IPS DF 6.9 (cell line): ENCODE measurements at places on chromosomes 5 and 9.

DNA sequence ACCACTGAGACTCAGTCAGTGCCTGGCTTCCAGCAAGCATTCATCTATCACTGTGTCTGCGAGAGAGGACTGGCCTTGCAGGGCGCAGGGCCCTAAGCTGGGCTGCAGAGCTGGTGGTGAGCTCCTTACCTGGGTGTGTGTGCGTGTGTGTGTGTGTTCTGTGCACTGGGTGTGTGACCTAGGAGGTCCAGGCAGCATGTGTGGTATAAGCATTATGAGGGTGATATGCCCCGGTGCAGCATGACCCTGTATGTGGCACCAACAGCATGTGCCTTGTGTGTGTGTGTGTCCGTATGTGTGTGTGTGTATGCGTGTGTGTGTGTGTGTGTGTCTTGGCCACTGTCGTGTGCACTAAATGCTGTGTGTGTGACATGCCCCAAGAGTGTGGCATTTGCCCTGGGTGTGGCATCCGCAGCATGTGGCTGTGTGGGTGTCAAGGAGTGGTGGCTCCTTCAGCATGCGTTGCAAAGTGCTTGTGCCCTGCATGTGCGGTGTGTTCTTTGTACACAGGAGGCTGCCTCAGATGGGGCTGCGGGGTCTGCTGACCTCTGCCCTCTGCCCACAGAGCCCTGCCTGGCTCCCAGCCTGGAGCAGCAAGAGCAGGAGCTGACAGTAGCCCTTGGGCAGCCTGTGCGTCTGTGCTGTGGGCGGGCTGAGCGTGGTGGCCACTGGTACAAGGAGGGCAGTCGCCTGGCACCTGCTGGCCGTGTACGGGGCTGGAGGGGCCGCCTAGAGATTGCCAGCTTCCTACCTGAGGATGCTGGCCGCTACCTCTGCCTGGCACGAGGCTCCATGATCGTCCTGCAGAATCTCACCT, 3.3 kb downstream of the FGFR4 start:
- H3K4me3 ChIP-seq = no peak overlapping the region
- no peaks in the 10 kb centered on the region; the same call in none of the 2 replicates for H3K4me1 ChIP-seq
- no peak for DNase-seq
- peaks cover 40% of the 10 kb centered on the region for H3K36me3 ChIP-seq
- H3K27me3 ChIP-seq = no peaks in the 10 kb centered on the region

GRCh38 chr9:110228321-110228720, 20.4 kb upstream of the C9orf152 start:
- no peak for DNase-seq
- no peak overlapping the region for H3K27ac ChIP-seq
- H3K4me1 ChIP-seq = no peaks in the 10 kb centered on the region
- no peak overlapping the region for H3K4me3 ChIP-seq
- H3K36me3 ChIP-seq = no peaks in the 10 kb centered on the region

GRCh38 chr5:98836175-98836574, 62.7 kb downstream of the RGMB start:
- H3K27me3 ChIP-seq = no peaks in the 10 kb centered on the region
- DNase-seq = no peak
- H3K27ac ChIP-seq = no peak overlapping the region

GRCh38 chr5:140509898-140510297, 37.6 kb upstream of the EIF4EBP3 start:
- H3K4me1 ChIP-seq = no peaks in the 10 kb centered on the region
- peaks cover 9% of the 10 kb centered on the region; the same call in 1 of the 2 replicates for H3K36me3 ChIP-seq
- no peak overlapping the region for H3K4me3 ChIP-seq

GRCh38 chr5:144385597-144385996, 214.9 kb downstream of the KCTD16 start:
- H3K36me3 ChIP-seq = no peaks in the 10 kb centered on the region
- H3K27me3 ChIP-seq = no peaks in the 10 kb centered on the region
- no peak overlapping the region for H3K4me3 ChIP-seq
- DNase-seq = no peak

- no peak overlapping the region for H3K4me3 ChIP-seq
- no peaks in the 10 kb centered on the region for H3K27me3 ChIP-seq
- H3K4me1 ChIP-seq = peaks cover 8% of the 10 kb centered on the region
- no peak overlapping the region for H3K27ac ChIP-seq
Measured at GRCh38 chr5:178429491-178430185, 160.6 kb downstream of the COL23A1 start.

GRCh38 chr9:134301387-134302129, 24.7 kb upstream of the RXRA start:
- H3K27ac ChIP-seq = no peak overlapping the region
- H3K4me1 ChIP-seq = no peaks in the 10 kb centered on the region
- no peak for DNase-seq
- no peak overlapping the region for H3K4me3 ChIP-seq
- H3K27me3 ChIP-seq = no peaks in the 10 kb centered on the region

DNA sequence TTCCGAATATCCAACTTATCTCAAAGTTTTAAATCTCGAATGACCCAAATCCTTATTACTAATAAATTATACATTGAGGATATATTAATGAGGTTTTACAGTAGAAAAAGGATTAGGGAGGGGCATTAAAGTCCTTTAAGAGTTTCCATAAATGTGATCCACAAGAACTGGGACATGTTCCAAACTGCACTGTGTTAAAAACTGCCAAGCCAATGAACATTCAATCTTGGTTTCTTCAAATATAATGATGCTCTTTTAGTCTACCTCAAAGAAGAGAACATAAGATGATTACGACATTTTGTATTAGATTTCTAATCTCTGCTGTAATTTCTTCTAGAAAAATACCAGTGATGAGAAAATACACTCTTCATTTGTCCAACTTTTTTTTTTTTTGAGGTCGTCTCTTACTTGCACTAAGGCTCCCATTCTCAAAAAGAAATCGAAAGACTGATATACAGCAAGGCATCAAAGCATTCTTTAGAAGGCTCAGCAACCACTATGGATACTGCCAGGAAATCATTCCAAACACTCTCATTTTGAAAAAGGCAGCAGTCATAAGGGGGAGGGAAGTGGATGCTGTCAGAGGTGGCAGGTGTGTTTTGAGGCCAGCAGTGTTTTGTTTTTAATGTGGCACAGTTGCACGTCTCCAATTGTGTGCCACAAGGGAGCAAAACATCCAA, 1.7 kb downstream of the PTAR1 start:
- H3K4me3 ChIP-seq = peak overlapping the region; percentile 6; the same call in 1 of the 2 replicates
- no peaks in the 10 kb centered on the region for H3K36me3 ChIP-seq
- no peaks in the 10 kb centered on the region for H3K27me3 ChIP-seq
- DNase-seq = no peak

GRCh38 chr5:136022965-136023364, 5.8 kb upstream of the TGFBI start:
- no peak overlapping the region for H3K27ac ChIP-seq
- H3K4me1 ChIP-seq = no peaks in the 10 kb centered on the region
- DNase-seq = no peak

- H3K4me3 ChIP-seq = peak overlapping the region; percentile 81
- DNase-seq = no peak
- no peaks in the 10 kb centered on the region; the same call in 1 of the 2 replicates for H3K27me3 ChIP-seq
Measured at GRCh38 chr9:129111528-129112151, 425 bp downstream of the PTPA start.

DNA sequence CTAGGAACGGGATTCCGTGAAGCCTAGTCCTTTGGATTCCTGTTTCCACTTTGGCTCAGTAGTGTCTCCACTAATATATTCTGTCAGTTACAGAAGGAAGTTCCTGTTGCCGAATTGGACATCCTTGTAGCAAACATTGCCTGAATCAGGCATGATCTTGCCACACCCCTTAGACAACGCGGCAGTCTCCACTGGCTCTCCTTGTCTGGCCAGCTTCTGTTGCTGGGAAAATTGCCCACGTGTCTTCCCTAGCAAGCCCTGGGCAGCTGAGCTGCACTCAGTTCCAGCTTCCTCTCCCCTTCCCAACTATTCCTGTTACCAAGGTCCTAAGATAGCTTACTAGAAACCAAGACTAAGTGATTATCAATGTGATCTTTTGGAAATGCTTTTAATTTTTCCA, 316.6 kb upstream of the RIOK2 start:
- H3K36me3 ChIP-seq = no peaks in the 10 kb centered on the region
- H3K27ac ChIP-seq = no peak overlapping the region
- H3K27me3 ChIP-seq = no peaks in the 10 kb centered on the region
- no peak for DNase-seq
- no peak overlapping the region for H3K4me3 ChIP-seq

GRCh38 chr5:89377767-89378455, 494.9 kb upstream of the MEF2C start:
- no peaks in the 10 kb centered on the region for H3K27me3 ChIP-seq
- H3K27ac ChIP-seq = no peak overlapping the region
- DNase-seq = no peak
- no peak overlapping the region for H3K4me3 ChIP-seq
- H3K4me1 ChIP-seq = no peaks in the 10 kb centered on the region
- H3K36me3 ChIP-seq = no peaks in the 10 kb centered on the region

- no peak overlapping the region for H3K27ac ChIP-seq
- H3K4me3 ChIP-seq = no peak overlapping the region
- no peaks in the 10 kb centered on the region for H3K27me3 ChIP-seq
- 0 out of 2 replicates have a peak, but pooled peaks cover 1% of the 10 kb centered on the region for H3K4me1 ChIP-seq
- H3K36me3 ChIP-seq = peaks cover 2% of the 10 kb centered on the region; the same call in 1 of the 2 replicates
Measured at GRCh38 chr5:172845154-172845553, 11.1 kb downstream of the ERGIC1 start.

DNA sequence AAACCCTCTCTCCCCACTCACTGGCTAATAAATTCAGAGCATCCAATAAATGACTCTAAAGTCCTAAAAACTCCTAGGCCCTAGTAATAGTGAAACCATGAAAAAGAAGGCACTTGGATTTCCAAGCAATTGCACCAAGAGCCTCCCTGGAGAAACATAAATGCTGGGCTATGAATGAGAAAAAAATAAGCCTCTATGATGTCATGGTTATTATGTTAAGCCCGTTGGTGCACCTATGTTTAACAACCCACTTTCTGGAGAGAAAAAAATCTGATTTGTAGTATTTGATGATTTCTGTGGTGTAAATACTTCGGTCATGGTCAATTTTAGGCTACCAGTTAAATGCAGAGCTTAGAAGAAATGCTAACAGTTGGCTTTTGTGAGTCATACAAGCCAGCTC, 8.4 kb downstream of the CFAP90 start:
- H3K36me3 ChIP-seq = no peaks in the 10 kb centered on the region
- no peak overlapping the region for H3K4me3 ChIP-seq
- DNase-seq = no peak
- no peaks in the 10 kb centered on the region for H3K27me3 ChIP-seq
- no peak overlapping the region for H3K27ac ChIP-seq
- no peaks in the 10 kb centered on the region for H3K4me1 ChIP-seq

GRCh38 chr5:150085950-150086715, at the start of gene CSF1R:
TSS of gene CSF1R (minus strand) at chr5:150086554. CDS start at chr5:150086427, 127 bp downstream.
- no peak within 1 kb of the TSS for H3K27ac ChIP-seq
- H3K4me3 ChIP-seq = no peak within 1 kb of the TSS
- H3K4me1 ChIP-seq = peaks cover 3% of the 10 kb centered on the region
- H3K27me3 ChIP-seq = no peaks in the 10 kb centered on the region
- H3K36me3 ChIP-seq = no peaks in the 10 kb centered on the region

DNA sequence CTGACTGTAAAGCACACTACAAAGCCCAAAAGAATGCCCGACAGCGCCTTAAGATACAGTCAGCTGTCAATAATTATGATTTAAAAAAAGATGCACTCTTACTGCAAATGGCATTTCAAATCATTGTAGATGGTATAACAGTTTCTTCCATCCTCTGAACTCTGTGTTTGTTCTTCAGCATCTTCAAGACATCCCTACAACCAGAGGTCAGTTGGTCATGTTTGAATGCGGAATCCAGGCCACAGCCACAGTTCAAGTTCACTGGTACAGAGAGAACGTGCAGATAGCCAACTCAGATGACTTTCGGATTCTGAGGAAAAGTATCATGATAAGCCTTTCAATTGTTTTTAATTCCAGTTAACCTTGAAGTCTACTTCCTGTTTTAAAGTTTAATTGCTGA, 8.7 kb upstream of the MYOT start:
- no peak for DNase-seq
- H3K4me1 ChIP-seq = no peaks in the 10 kb centered on the region
- H3K4me3 ChIP-seq = no peak overlapping the region
- no peak overlapping the region for H3K27ac ChIP-seq
- no peaks in the 10 kb centered on the region for H3K36me3 ChIP-seq

GRCh38 chr5:77066823-77067442, 20.2 kb downstream of the ZBED3 start:
- no peak overlapping the region for H3K27ac ChIP-seq
- no peaks in the 10 kb centered on the region; the same call in 1 of the 2 replicates for H3K36me3 ChIP-seq
- H3K4me1 ChIP-seq = no peaks in the 10 kb centered on the region
- no peak for DNase-seq
- H3K4me3 ChIP-seq = no peak overlapping the region

GRCh38 chr5:141715346-141715905, 33.4 kb upstream of the ARAP3 start:
- no peak overlapping the region for H3K27ac ChIP-seq
- H3K36me3 ChIP-seq = no peaks in the 10 kb centered on the region
- H3K4me3 ChIP-seq = no peak overlapping the region
- no peak for DNase-seq
- H3K4me1 ChIP-seq = peaks cover 7% of the 10 kb centered on the region

DNA sequence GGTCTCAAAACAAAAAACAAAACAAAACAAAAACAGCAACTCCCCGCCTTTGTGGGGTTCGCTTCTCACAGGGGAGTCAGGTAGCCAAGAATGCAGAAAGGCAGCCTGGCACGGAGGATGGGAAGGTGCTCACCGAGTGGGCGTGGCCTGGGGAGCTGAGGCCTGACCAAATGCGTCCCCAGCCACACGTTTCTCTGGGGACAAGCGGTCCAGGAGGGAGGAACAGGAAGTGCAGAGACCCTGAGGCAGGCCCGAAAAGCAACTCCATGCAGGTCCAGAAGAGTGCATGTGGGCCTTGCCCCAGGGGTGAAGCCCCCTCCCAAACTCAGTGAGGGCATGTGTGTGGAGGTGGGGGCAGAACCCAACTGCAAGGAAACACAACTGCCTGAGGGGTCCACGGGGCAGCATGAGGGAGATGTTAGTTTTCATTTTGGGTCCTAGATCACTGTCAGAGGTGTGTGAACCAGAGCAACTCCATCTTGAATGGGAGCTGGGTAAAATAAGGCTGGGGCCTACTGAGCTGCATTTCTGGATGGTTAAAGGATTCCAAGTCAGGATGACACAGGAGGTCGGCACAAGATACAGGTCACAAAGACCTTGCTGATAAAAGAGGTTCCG, 2.6 kb upstream of the UAP1L1 start:
- DNase-seq = no peak
- H3K27ac ChIP-seq = no peak overlapping the region
- peaks cover 13% of the 10 kb centered on the region for H3K4me1 ChIP-seq
- no peaks in the 10 kb centered on the region for H3K36me3 ChIP-seq
- H3K27me3 ChIP-seq = peaks cover 13% of the 10 kb centered on the region; the same call in 1 of the 2 replicates

DNA sequence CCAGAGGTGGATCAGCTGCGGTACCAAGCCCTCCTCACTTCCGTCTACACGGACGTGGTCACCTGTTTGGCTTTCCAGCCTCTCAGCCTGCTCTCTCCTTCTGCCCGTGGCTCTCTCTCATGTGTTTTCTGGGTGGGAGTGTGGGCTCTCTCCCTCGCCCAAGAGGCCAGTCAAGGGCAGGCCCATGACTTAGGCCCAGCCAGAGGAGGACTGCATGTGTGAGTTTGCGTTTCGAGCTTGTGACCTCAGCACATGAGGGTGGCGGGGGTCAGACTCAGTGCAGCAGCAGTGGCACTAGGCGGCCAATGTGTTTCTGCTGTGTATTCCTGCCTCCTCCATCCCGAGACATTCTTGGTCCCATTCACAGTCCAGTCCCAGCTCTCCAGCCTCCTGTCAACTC, 82.5 kb upstream of the SMIM23 start:
- no peaks in the 10 kb centered on the region for H3K27me3 ChIP-seq
- no peak overlapping the region for H3K4me3 ChIP-seq
- H3K4me1 ChIP-seq = no peaks in the 10 kb centered on the region
- no peak overlapping the region for H3K27ac ChIP-seq
- no peak for DNase-seq
